Epithelial cell of esophagus (primary cell): ENCODE measurements at places on chromosomes 2 and 18.

DNA sequence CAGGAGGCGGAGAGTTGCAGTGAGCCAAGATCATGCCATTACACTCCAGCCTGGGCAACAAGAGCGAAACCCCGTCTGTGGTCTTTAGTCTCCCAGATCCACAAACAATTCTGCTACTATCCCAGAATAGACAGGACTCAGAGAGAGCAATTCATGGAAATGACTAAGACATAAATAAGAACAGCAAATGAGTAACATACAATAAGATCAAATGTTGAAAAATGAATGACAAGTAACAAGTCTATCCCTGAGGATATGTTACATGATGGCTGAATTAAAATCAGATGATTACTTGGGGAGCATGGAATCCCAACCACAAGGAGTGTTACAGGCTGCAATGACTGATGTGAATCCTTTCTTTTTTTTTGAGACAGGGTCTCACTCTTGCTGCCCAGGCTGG, 10.3 kb downstream of the ARL5A start:
- peak; percentile 3 for DNase-seq

DNA sequence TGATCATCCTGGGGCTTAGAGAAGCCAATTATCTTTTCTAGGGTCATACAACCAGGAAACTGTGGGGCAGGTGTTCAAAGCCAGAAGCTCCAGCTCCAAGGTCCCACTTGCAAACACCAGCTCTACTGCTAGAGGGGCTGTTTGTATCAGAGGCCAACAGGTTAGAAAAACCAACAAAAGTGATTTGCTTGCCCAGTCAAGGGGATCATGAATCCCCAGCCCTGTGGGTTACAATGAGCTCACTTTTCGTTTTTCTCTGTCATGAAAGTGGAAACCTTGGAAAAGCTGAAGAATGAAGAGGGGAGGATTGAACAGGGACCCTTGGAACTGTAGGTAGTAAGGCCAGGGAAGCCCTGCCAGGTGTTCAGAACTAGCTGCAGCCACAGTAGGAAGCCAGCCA, 119.2 kb downstream of the SPP2 start:
- DNase-seq = no peak

GRCh38 chr18:63564561-63564960, 22.4 kb downstream of the SERPINB12 start:
- no peak for DNase-seq

GRCh38 chr2:169709981-169710380, 15.7 kb downstream of the PHOSPHO2 start:
- DNase-seq = no peak

GRCh38 chr18:73118121-73118816, 250.5 kb upstream of the NETO1 start:
- DNase-seq = peak; percentile 80

- DNase-seq = no peak
Measured at GRCh38 chr2:218216336-218216673, 684 bp upstream of the ARPC2 start.

- no peak for DNase-seq
Measured at GRCh38 chr18:44508474-44508873, 172.2 kb upstream of the SETBP1 start.

DNA sequence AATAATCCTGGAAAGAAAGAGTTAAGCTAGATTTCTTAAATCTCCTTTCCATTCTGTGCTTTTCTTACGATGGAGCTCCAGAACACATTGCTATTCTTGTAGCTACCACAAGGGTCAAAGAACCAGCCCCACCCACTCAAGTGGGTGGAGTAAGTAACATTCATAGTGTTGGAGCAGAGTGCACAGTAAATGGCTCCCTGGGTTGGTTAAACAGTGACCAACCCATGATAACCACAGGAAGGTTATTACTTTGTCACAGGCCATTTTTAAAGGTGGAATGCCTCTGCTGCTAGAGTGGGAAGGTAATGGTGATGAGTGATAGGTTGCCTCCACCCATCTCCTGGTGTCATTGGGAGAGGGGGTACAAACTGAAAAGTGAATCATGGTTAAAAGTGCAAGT, 13.9 kb downstream of the ARPC2 start:
- DNase-seq = peak; percentile 41

DNA sequence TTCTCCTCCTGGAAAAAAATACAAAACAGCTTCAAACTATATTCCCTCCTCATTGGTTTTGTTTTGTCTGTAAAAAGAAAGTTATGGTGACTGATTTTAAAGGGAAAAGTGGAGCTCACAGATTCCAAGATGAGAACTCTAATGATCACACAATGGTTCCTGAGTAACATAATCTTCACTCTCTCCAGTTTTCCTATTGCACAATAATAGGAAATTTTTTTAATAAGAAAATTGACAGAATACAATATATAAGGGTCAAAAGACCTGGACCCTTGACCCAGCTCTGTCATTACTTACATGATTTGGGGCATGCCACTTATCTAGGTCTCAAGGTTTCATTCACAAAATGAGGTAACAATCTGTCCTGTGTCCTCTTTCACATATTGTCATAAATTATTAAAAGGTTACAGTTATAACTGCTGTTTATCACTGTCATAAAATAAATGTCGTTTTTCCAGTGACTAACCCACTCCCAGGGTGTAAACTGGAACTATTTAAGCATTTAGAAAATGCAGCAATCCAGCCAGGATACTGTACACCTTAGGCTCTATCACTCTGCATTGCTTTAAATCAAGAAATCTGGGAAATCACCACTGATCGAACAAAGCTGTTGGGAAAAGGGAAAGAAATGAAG, 4.1 kb downstream of the MGAT4A start:
- no peak for DNase-seq

DNA sequence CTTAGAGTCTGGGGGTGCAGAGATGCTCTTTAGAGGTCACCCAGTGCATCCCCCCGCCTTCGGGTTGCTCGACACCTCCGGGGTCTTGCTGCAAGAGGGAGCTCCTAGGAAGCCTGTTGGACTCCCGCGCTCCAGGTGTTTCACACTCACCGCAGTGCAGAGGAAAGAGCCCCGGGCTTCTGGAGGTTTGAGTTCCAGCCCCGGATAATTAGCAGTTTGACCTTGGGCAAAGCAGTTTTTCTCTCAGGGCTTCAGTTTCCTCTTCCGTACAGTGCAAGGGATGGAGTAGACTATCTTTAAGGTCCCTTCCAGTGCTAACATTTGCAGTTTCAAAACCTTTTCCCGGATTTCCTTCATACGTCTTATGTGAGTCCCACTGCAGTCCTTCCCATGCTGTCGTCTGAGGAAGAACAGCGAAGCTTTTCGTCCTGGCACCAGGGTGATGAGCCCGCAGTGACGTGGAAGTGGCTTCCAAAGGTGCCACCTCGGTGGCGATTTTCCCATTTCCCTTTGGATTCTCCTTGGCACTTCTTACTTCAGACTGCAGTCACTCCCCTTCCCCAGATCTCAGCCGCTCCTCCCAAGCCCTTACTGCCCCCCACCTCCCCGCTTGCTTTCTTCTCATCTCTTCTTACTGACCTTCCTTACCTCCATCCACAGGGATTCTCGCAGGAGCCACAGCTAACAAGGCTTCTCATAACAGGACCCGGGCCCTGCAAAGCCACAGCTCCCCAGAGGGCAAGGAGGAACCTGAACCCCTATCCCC, 585 bp downstream of the PNKD start:
- no peak for DNase-seq

GRCh38 chr2:104923665-104924064, 69.8 kb downstream of the POU3F3 start:
- DNase-seq = no peak

DNA sequence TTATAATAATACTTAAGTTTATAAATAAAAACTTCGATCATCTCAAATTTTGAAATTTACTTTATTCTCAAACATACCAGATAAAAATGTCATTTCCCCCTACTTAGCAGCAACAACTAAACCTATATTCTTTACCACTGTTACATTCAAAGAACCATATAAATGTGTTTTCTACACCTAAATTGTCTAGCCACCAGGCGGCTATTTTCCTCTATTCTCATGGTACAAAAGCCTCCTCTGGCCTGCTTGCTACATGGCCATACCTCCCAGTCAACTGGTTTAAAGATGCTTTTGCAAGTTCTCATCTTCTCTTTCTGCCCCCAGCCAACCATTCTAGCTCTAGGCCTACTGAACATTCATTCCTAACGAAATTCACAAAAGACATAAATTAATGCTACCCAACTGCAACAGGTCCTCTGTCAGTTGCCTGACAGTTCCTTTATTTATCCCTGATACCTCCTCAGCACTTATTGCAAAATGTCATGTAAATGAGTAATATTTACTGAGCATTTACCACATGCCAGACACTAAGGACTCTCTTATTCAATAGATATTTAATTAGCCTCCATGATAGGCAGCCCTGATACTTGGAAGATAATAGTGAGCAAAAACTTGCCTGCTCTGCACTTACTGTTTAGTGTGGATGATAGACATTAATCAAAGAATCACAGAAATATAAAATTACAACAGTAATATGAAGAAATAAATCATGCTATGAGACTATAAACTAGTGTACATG, 5.0 kb downstream of the C1D start:
- peak; percentile 35 for DNase-seq

DNA sequence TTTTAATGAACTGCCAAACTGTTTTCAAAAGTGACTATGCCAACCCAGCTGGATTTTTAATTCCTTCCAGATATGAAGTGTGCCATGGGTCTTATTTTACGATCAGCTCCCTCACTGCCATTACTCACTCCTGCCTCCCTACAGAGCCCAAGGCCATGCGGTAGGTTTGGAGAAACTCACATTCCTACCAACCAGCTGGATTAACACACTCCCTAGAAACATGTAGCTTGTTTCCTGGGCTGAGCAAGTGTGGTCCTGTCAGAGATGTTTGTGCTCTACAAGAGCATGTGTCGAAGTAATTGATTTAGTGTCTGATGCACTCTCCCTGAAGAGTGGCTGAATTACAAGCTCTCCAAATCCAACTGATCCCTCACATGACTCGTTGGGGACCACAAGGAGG, 82.5 kb downstream of the SPP2 start:
- peak; percentile 98 for DNase-seq

DNA sequence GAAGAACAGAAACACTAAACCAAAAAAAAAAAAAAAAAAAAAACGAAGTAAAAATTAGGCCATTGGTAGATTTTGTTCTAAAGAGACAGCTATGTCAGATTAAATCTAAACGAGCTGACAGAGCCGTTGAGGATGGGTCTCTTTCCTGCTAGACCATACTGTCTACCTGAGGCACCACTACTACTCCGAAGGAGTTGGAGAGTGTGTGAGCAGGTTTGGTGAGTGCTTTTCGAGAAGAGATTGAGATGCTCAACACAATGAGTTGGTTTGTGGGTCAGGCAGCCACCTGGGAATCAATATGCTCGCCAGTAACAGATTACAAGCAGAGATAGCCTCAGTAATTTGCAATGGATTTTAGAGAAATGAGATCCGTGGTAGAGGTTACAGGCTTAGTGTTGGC, 281.5 kb upstream of the EPAS1 start:
- no peak for DNase-seq

- DNase-seq = peak; percentile 85
Measured at GRCh38 chr2:76599732-76600368, 889.1 kb upstream of the GCFC2 start.

DNA sequence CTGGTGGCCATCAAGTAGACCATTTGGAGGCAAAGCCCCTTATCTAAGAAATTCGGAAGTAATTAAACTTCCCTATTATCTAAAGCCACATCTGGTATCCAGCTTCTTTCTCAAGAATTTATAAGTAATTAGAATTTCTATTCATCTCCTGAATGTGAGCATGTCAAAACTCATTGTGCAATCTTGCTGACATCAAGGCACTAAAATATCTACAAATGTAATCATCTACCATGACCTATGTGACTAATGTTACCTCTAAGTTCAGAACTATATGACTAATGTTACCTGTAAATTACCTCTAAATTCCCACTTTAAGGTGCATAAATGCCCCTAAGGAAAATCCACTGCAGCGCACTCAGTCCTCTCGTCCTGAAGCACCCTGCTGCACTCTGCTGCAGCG, 773.0 kb downstream of the CPS1 start:
- peak; percentile 93 for DNase-seq

- no peak for DNase-seq
Measured at GRCh38 chr18:22800551-22800951, 132.6 kb upstream of the RBBP8 start.

- no peak for DNase-seq
Measured at GRCh38 chr2:96098900-96099590, 17.3 kb downstream of the ADRA2B start.

- DNase-seq = peak; percentile 63
Measured at GRCh38 chr18:50644807-50645206, 84.9 kb downstream of the MAPK4 start.

GRCh38 chr2:101007415-101008345, 5.6 kb downstream of the RPL31 start:
- DNase-seq = no peak
